ENCODE measurements at places on chromosomes 12 and 14.

- no peak for DNase-seq
Observed at GRCh38 chr12:77724367-77724957, 106.2 kb upstream of the NAV3 start.

GRCh38 chr14:20583908-20584307 is 3.9 kb downstream of the RNASE11 start:
- no peak for DNase-seq

DNA sequence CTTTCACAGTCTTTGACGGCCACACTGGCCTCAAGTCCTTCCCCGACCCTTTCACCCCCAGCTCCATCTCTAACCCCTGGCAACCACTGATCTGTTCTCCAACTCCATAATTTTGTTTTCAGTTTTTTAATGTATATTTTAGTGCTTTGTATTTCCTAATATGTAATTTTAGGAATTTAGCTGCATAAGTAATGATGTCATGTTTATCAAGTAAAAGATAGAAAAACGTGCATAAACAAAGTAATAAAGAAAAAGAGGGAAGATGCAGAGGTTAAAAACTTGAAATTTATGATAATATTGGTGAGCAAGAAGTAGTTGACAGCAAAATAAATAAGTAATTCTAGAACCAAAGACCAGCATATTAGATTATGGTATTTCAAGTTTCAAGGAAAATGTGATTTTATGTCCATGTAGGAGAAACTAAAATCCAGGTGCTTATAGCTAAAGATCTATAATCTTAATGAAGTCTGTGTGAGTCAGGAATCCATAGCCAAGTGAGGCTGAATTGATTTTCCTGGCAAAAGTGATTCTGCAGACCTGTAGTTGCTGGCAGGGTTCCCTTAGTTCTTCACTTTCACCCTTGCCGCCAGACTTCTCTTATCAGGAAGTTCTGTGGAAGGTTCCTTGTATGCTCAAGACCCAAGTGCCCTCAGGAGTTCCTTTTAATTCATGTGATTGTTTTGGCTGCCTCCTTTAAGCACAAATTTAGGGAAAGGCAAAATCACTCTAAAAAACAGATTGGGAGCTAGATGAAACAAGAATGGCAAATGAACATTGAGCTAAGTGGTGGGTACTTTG is 24.4 kb downstream of the FBXW8 start:
- no peak for DNase-seq

DNA sequence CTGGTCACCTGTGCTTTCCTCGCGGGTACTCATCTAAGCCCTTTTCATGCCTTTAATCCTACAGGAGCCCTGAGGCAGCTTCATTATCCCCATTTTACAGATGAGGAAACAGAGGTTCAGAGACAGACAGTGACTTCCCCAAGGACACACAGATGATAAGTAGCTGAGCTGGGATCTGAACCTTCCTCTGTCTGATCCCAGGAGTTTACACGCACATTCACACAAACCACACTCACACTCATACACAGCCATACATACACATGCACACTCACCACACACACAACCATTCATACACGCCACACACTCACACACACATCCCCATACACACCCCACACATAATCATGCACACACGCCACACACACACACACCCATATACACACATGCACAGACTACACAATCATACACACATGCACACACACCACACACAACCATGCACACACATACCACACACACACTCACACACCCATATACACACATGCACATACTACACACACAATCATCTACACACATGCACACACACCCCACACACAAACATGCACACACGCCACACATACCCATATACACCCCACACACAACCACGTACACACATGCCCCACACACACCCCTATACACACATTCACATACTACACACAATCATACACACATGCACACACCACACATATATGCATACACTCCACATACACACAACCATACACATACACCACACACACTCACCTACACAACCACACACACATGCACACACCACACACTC is 2.7 kb downstream of the TMEM119 start:
- no peak for DNase-seq

- DNase-seq: no peak
Observed at GRCh38 chr12:110235383-110235782, 45.7 kb upstream of the ATP2A2 start.

GRCh38 chr12:11607313-11608081 is 42.0 kb upstream of the ETV6 start:
- DNase-seq: no peak

- peak; percentile 91 for DNase-seq
Observed at GRCh38 chr12:25054783-25055144, 105.9 kb upstream of the BCAT1 start.

DNA sequence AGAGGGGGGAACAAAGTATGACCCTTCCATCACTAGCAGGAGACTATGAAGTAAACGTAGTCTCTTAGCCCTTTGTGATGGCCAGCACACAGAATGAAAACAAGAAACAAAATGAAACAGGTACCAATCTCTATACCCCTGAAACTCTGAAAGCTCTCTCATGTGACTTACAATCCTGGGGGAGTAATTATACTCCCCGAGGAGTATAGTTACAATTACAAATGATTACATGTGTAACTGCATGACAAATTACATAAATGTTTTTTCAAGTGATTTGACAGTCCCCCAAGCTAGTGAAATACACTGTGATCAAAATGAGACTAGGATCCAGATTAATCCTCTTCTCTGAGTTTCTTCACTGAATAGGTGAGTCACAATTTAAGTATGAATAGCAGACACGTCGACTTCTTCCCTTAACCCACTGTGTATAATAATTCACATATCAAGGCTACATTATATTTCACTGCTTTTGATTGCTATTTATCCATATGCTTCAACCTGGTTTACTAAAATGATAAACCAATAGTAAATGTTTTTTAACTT is 74.0 kb downstream of the SPTSSA start:
- DNase-seq: no peak

DNA sequence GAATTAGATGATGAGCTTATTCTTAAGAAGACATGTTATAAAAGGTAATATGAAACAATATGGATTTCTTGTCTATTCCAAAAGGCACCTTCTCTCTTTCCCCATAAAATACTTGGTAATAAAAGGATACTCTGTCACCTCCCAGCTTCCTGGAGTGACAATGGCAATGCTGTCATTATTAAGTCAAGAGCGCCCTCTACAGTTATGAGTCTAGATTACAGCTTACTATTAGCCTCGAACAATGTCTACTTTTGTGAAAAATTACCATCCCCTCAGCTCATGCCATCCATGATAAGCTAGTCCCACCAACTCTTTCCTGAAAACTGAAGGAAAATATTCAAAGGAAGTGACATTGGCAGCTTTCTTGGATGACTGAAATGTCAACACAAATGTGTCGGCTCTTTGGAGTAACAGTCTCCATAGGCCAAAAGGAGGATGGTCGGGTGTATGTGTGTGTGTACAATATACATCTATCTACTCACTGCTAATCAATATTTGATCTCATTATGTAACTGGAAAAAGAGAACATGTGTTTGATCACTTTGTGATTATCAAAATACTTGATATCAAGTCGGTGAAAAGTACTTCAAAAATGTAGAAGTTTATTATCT is 48.7 kb upstream of the CDKN3 start:
- DNase-seq: no peak

DNA sequence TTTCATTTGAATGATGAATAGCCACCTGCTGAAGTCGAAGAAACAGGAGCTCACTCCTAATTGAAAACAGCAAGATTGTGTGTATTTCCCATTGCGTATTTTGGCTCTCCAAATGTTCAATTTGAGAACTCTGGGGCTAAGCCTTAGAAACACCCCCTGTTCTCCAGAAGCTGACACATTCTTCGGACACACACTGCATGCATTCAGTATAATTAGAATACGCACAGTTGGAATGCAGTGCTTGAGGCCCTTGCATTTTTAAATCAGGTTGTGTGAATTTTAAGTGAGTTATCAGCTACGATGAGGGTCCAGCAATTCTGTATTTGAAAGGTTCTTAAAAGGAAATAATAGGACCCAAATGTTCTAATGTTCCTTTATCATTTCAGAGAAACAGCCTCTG is 103.8 kb downstream of the PRKD1 start:
- no peak for DNase-seq

DNA sequence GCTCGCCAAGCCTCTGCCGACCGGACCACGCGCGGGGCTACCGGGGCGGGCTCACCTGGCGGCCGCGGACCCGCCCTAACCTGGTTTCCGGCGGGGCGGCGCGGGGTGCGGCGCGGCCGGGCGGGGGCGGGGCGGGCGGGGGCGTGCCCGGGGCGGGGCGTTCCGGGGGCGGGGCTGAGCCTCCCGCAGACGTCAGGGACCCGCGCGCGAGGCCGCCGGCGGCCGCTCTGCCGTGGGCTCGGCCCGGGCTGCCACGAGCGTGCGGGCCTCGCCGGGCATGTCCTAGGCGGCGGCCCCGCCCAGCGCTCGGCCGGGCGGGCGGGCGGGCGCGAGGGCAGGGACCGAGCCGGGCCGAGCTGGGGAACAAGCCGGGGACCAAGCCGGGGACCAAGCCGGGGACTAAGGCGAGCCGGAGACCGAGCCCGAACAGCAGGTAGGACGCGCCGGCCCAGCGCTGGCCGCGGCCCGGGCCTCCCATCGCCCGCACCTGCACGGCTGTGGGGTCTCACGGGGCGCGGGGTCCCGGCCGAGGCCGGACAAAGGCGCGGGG is at the start of gene CEP170B:
Gene CEP170B, plus strand, starts transcription at position 188 of the 550 bp plus-strand sequence. CDS start 3,183 bp downstream, outside the sequence.
- no peak for DNase-seq

DNA sequence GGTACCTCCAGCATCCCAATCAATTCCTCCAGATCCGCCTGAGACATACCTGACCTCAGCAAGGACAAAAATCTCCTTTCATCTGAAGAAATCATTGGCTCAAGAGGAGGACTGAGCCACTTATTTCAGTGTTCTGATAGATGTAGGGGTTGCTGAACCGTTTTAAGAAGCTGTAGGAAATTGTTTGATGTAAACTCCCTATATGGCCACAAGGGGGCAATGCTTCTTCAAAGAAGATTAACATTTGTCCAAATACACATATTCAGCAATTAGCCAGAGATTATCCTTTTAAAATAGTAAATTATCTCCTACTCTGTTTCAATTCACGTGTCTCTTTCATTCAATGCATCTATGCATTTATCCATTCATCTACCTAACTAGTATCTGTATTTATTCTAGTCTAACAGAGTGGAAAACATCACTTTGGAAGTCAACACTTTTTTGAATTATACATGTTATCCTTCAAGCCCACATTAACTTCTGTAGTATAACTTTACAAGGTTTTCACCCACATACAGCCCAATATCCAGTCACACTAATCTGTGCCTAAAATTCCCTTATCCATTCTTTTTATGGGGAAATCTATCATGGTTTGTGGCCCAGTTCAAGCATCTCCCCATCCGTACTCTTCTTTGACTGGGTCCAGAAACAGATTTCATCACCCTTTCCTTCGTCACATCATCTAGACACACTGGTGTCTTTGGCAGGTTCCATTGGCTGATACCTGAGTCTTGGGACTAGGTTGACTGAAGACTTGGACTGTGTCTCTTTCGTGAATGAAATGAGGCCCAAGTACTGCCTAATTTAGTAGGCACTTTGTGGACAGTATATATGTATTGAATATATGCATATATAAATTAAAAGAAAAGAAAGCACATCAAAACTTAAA is 411.0 kb upstream of the OR4E1 start:
- peak; percentile 31 for DNase-seq

- DNase-seq: no peak
Observed at GRCh38 chr14:94398536-94398935, 10.1 kb upstream of the SERPINA1 start.

DNA sequence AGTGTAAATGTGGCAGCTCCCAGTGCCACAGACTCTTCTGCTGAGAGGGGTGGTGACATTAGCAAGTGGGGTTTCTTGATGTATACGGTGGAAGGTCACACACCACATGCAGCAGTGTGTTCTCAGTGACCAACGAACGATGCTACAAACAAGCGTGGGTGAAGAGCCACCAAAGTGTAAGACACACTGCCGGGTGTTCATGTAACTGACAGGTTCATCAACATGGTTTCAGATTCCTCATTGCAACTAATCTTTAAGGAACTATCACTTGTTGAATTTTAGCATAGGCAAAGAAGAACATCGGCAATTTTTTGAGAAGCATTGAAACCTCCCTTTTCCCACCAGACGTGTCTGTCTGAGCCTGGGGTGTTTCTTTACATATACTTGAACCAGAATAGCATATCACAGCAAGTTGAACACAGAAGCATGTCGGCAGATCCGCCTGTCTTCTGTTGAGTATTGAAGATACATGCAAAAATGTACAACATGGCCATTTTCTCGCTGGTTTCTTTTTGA is 58.8 kb downstream of the PPP2R5C start:
- peak; percentile 82 for DNase-seq

All from activated CD8-positive, alpha-beta T cell treated with anti-CD3 and anti-CD28 coated beads for 36 hours (primary cell).